ENCODE measurements at places on chromosomes 5 and 9. TPM values are rescaled to one million over a fixed set of nuclear protein-coding genes. Genes with fewer than 3 reads are reported as not detected.

Gene ADAMTS19
- total RNA-seq = not detected

Gene PCDHB9
- total RNA-seq = 0.16 TPM

Gene TRIM7
- total RNA-seq = 3.4 TPM

Gene SPTLC1
- total RNA-seq = 68.5 TPM

Gene RAD1
- total RNA-seq = 22.2 TPM

Gene FRRS1L
- not detected for total RNA-seq

DNA sequence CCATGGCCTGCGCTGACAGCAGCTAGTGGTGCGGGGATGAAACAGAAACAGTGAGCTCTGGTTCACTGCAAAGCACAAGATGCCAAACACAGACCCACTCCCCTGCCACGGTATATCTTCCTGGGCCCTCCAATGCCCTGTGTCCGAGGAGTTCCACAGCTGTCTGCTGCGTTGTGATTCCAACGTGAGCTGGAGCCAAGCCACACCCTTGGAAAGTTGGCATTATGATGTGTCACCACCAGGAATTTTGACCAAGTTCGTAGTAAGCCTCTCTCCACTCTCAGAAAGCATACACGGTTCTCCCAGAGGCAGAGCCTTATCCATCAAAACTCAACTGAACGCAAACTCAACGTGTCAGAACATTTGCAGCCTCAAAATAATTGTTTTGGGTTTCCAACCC lies 55.6 kb downstream of the MACROH2A1 start:
- no peak for DNase-seq
- H3K4me1 ChIP-seq = no peaks in the 10 kb centered on the region
- H3K4me3 ChIP-seq = no peak overlapping the region
- H3K27me3 ChIP-seq = no peaks in the 10 kb centered on the region
- peaks cover 49% of the 10 kb centered on the region for H3K36me3 ChIP-seq
- H3K27ac ChIP-seq = no peak overlapping the region

GRCh38 chr9:137638680-137639079 lies 19.9 kb downstream of the EHMT1 start:
- H3K4me3 ChIP-seq = no peak overlapping the region
- H3K36me3 ChIP-seq = peaks cover 4% of the 10 kb centered on the region
- H3K27ac ChIP-seq = no peak overlapping the region
- no peak for DNase-seq
- H3K4me1 ChIP-seq = no peaks in the 10 kb centered on the region

- H3K27ac ChIP-seq = no peak overlapping the region
- H3K36me3 ChIP-seq = no peaks in the 10 kb centered on the region
- H3K4me1 ChIP-seq = peaks cover 22% of the 10 kb centered on the region
- no peak for DNase-seq
- H3K4me3 ChIP-seq = no peak overlapping the region
- no peaks in the 10 kb centered on the region for H3K27me3 ChIP-seq
Measured at GRCh38 chr5:35853631-35854030, 3.1 kb upstream of the IL7R start.

DNA sequence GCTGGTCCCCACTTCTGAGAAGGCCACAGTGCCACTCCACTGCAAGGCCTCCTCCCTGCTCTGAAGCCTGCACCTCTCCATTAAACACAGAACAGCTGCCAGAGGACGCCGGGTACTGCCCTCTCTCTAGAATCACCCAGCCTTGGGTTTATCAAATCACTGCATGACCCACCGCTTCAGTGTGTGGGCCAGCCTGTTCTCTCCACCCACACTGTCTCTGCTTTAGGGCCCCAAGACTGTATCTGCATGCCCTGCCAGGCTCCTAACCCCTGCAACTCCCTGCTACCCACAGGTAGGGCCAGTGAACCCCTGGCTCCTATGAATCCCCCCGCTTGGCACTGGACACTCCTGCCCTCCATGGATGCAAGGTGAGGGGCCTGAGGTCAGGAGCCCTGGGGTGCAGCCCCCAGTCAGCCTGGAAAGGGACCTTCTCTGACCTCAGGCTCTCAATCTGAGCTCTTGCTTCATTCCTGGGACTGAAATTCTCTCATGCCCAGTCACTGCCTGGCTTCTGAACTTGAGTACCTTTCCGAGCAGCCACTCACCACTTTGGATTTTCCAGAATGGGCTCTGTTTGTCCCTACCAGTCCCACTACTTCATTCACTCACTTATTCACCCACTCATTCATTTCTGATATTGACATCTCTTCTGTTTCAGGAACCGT lies 206.3 kb downstream of the GABBR2 start:
- H3K27me3 ChIP-seq = no peaks in the 10 kb centered on the region
- no peak overlapping the region for H3K27ac ChIP-seq
- H3K4me3 ChIP-seq = no peak overlapping the region
- DNase-seq = no peak
- no peaks in the 10 kb centered on the region for H3K4me1 ChIP-seq
- no peaks in the 10 kb centered on the region for H3K36me3 ChIP-seq

- no peak overlapping the region for H3K27ac ChIP-seq
- H3K36me3 ChIP-seq = no peaks in the 10 kb centered on the region
- DNase-seq = no peak
- H3K4me1 ChIP-seq = peaks cover 19% of the 10 kb centered on the region
Measured at GRCh38 chr9:5579881-5580280, 49.0 kb upstream of the RIC1 start.

GRCh38 chr5:6715758-6716628 lies 2.8 kb downstream of the TENT4A start:
- no peaks in the 10 kb centered on the region for H3K27me3 ChIP-seq
- no peak for DNase-seq

- H3K36me3 ChIP-seq = no peaks in the 10 kb centered on the region
- no peak for DNase-seq
- H3K4me3 ChIP-seq = no peak overlapping the region
- peaks cover 11% of the 10 kb centered on the region for H3K27me3 ChIP-seq
Measured at GRCh38 chr5:133365738-133366137, 246.6 kb downstream of the FSTL4 start.

DNA sequence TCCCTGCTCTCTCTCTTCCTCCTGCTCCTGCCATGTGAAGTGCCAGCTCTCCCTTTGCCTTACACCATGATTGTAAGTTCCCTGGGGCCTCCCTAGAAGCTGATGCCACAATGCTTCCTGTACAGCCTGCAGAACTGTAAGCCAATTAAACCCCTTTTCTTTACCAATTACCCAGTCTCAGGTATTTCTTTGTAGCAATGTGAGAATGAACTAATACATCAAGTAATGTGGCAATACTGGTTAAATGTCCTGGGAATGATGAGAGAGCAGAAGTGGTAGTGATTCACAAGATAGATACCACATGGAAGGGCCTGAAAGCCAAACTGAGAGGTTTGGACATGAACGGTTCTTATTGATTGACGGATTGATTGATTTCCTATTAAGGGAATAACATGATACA lies 62.6 kb upstream of the IL12B start:
- no peak overlapping the region for H3K4me3 ChIP-seq
- DNase-seq = no peak
- no peaks in the 10 kb centered on the region for H3K36me3 ChIP-seq
- no peak overlapping the region for H3K27ac ChIP-seq

Measured in endothelial cell of umbilical vein (primary cell).